Nephron progenitor cell (in vitro differentiated cells): ENCODE measurements at places on chromosomes 16 and 17.

- DNase-seq: no peak
These were observed 409.9 kb downstream of the KCNJ18 start for GRCh38 chr17:22102177-22102576.

GRCh38 chr17:37488009-37488604 lies 1.6 kb upstream of the DUSP14 start:
- DNase-seq: no peak

- DNase-seq: no peak
These were observed 15.2 kb upstream of the CA4 start for GRCh38 chr17:60134396-60135150.

- DNase-seq: no peak
These were observed 17.7 kb downstream of the POLR3E start for GRCh38 chr16:22314661-22315626.

- no peak for DNase-seq
These were observed 10.0 kb upstream of the COPRS start for GRCh38 chr17:31869031-31869430.

DNA sequence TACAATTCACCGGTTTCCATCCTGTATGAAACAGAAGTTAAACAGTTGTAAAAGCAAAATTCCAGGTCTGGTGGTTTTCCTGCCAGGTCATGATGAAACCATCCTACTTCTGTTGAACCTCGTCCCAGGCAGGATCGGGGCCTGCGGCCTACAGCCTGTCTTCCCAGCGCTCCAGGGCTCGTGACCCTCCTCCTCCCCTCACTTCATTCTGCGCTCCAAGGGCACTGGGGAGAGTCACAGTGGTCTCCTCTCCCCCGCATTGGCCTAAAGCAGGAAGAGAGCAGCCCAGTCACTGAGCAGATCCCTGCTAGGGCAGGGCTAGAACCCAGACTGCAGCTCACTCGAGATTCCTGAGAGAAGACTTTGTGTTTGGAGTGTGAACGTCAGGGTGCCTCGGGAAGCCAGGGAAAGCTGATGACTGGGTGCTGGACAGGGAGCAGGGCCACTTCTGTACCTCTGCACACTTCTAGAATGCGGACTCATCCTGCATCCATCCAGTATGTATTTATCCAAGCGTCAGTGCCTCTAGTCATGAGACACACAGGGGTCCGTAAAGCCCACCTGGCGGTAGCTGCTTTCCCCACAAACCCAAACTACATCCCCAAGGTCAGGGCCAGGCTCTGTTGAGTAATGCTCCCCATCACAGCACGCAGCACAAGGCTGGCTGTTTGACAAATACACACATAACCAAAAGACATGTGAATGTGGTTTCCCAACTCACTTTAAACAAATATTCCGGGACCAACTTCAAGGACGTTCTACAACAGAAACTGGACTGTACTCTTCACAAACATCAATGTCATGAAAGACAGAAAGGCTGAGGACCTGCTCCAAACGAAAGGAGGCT lies 1.7 kb upstream of the ITGAE start:
- DNase-seq: no peak

DNA sequence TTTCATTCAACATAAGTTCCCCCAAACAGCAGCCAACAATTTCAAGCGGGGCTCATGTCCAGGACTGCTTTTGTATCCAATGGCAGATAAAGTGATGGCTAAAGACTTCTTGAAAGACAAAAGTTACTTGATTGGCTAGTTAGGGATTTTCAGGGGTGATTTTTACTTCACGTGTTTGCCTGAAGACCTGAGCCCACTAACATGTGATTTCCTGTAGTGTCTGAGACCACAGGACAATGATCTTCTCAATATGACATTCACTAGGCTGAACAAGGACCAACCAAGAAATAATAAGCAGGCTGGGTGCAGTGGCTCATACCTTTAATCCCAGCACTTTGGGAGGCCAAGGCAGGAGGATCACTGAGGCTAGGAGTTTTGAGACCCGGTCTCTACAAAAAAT lies 10.4 kb downstream of the TVP23A start:
- DNase-seq: no peak

- no peak for DNase-seq
These were observed 23.5 kb downstream of the SPECC1 start for GRCh38 chr17:20032636-20033035.

- DNase-seq: peak; percentile 56
These were observed 878 bp downstream of the TRIM72 start for GRCh38 chr16:31214708-31215286.

- DNase-seq: no peak
These were observed 296.3 kb downstream of the CPPED1 start for GRCh38 chr16:12507366-12507765.
